Daoy (cell line): ENCODE measurements at places on chromosomes 6 and 20. TPM values are rescaled to one million over a fixed set of nuclear protein-coding genes. Genes with fewer than 3 reads are reported as not detected.

Gene GABRR1
- total RNA-seq: not detected in 2 replicates

Gene CYP24A1
- 0.46 and 1.0 TPM in 2 replicates for total RNA-seq

Gene PHF20
- 14.5 and 15.1 TPM in 2 replicates for total RNA-seq

Gene THEMIS
- not detected in 2 replicates for total RNA-seq

Gene KCNK17
- not detected in 2 replicates for total RNA-seq

Gene SEMG1
- total RNA-seq: not detected in 2 replicates
